ENCODE measurements at places on chromosomes 3 and 15.

DNA sequence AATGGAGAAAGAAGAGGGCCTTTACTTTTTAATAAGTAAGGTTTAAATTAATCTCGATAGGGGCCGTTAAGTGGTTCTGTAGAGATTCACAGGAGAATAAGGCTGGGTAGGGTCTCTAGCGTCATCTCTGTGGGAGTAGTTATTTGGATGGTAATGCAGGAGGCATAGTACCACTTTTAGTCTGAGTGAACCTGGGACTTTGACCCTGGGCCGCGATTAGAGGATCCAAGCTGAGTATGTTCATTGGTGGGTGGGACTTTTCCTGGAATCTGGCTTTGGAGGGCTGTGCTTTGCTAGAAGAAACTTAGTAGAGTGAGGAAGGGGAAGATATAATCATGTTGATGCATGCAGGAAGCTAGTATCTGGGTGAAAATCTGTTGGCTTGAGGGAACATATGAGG lies 4.0 kb downstream of the LPP start:
- DNase-seq = peak; percentile 3
- no peak overlapping the region for H3K27ac ChIP-seq
- H3K4me3 ChIP-seq = no peak overlapping the region
- no peaks in the 10 kb centered on the region for H3K36me3 ChIP-seq
- H3K4me1 ChIP-seq = peaks cover 8% of the 10 kb centered on the region

GRCh38 chr15:28983432-28984311 lies 97.9 kb downstream of the APBA2 start:
- H3K4me1 ChIP-seq = peaks cover 9% of the 10 kb centered on the region
- no peaks in the 10 kb centered on the region for H3K27me3 ChIP-seq
- H3K27ac ChIP-seq = no peak overlapping the region
- H3K4me3 ChIP-seq = no peak overlapping the region
- no peaks in the 10 kb centered on the region for H3K36me3 ChIP-seq

DNA sequence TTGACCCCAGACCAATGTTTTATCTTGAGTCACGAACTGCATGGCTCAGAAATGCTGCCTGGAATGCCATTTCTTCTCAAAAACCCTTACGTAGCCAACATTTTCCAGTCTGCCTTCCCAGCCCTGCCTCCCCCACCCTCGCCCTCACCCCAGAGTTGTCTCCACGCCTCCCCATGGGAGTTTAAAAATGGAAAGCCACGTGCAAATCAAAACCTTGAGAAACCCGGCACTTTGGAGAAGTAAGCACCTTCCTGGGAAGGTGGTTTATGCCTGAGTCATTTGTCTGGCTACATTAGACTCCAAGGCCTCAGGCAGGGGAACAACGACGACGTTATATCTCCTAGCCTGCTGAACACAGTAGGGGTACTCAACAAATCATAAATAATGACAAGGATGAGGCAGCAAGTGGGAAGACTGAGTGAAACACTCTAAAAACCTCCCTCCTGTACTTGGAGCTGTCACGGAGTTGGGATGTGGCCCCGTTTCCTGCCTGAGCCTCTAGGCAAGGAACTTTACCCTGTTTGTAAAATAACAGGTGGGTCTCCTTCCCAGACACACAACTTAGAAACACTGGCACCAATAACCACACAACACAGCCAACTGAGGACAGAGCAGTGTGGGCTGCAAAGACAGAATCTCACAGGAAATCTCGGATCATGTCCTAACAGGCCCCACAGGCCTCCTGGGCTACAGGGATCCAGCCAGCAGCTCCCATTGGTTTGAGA lies 179.1 kb downstream of the NTRK3 start:
- no peak overlapping the region for H3K4me3 ChIP-seq
- no peaks in the 10 kb centered on the region for H3K36me3 ChIP-seq
- no peaks in the 10 kb centered on the region for H3K27me3 ChIP-seq
- H3K27ac ChIP-seq = no peak overlapping the region
- peaks cover 10% of the 10 kb centered on the region for H3K4me1 ChIP-seq

- no peaks in the 10 kb centered on the region for H3K4me1 ChIP-seq
- DNase-seq = no peak
- H3K27ac ChIP-seq = no peak overlapping the region
Measured at GRCh38 chr3:53604232-53604631, 109.8 kb downstream of the CACNA1D start.

- no peak for DNase-seq
- H3K27me3 ChIP-seq = no peaks in the 10 kb centered on the region
- H3K4me3 ChIP-seq = no peak overlapping the region
- H3K27ac ChIP-seq = no peak overlapping the region
Measured at GRCh38 chr3:58999134-58999773, 50.6 kb downstream of the CFAP20DC start.

DNA sequence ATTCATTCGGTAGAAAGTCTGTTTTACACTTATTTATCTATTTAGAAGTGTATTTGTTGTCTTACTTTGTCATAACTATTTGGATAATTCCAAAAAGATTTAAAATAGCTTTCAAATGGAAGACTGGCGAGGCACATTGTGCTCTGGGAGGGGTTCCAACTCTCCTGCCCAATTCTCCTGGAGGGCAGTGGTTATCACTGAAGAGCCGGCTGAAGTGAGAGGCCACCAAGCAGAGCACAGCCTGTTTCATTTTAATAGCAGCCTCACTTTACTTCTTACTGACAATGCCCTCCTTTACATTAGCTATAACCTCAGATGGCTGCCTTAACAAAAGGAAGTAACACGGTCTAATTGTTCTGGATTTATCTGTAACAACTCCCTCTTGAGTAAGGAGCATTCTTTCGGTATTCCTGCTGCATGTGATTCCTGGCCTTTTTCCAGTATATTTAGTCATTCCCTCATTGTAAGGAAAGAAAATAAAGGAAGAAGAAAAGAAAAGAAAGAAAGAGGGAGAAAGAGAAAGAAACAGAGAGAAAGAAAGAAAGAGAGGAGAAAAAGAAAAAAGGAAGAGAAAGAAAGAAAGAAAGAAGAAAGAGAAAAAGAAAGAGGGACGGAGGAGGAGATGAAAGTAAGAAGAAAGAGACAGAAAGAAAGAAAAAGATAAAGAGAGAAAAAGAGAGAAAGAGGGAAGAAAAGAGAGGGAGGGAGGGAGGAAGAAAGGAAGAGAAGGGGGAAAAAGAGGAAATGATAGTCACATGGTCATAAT lies 339.8 kb upstream of the WNT5A start:
- no peaks in the 10 kb centered on the region for H3K36me3 ChIP-seq
- DNase-seq = no peak
- no peak overlapping the region for H3K27ac ChIP-seq
- H3K4me1 ChIP-seq = peaks cover under 1% of the 10 kb centered on the region
- no peak overlapping the region for H3K4me3 ChIP-seq
- H3K27me3 ChIP-seq = no peaks in the 10 kb centered on the region

- no peaks in the 10 kb centered on the region for H3K36me3 ChIP-seq
- H3K4me3 ChIP-seq = no peak overlapping the region
- H3K27me3 ChIP-seq = no peaks in the 10 kb centered on the region
- no peak overlapping the region for H3K27ac ChIP-seq
Measured at GRCh38 chr3:12198301-12198700, 39.6 kb upstream of the TIMP4 start.

GRCh38 chr3:178152031-178152806 lies 384.0 kb upstream of the KCNMB2 start:
- no peak overlapping the region for H3K4me3 ChIP-seq
- H3K4me1 ChIP-seq = no peaks in the 10 kb centered on the region
- no peak for DNase-seq
- no peaks in the 10 kb centered on the region for H3K27me3 ChIP-seq
- H3K27ac ChIP-seq = no peak overlapping the region

DNA sequence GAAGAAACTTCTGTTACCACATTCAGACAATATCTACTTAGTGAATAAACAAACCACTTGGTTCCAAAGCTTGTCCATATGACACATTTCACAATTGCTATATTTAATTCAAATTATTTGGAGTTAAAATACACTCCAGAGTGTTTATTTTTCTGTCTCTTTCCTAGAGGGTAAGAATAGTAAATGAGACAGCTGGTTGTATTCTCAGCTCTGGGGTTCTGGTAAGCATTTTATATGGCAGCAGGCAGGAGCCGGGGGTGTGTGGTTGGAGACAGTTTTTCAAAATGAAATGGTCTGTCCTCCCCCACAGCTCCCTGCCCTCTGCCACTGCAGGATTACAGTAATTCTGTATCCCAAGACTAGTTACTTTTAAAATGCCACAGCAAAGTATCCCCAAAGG lies 10.9 kb upstream of the SEC61A1 start:
- no peak overlapping the region for H3K27ac ChIP-seq
- H3K4me3 ChIP-seq = no peak overlapping the region
- H3K36me3 ChIP-seq = no peaks in the 10 kb centered on the region
- no peaks in the 10 kb centered on the region for H3K4me1 ChIP-seq

GRCh38 chr3:45795509-45795881 lies 841 bp downstream of the SLC6A20 start:
- H3K27ac ChIP-seq = no peak overlapping the region
- H3K27me3 ChIP-seq = peaks cover 26% of the 10 kb centered on the region
- DNase-seq = no peak
- peaks cover 5% of the 10 kb centered on the region for H3K4me1 ChIP-seq
- H3K36me3 ChIP-seq = no peaks in the 10 kb centered on the region

GRCh38 chr3:171829841-171830517 lies 13.2 kb upstream of the TMEM212 start:
- H3K36me3 ChIP-seq = no peaks in the 10 kb centered on the region
- no peaks in the 10 kb centered on the region for H3K27me3 ChIP-seq
- no peaks in the 10 kb centered on the region for H3K4me1 ChIP-seq
- peak; percentile 65 for DNase-seq

GRCh38 chr3:127634653-127635052 lies 5.7 kb downstream of the PODXL2 start:
- H3K27me3 ChIP-seq = peaks cover 6% of the 10 kb centered on the region
- H3K27ac ChIP-seq = no peak overlapping the region
- H3K4me3 ChIP-seq = no peak overlapping the region
- peak; percentile 26 for DNase-seq
- H3K36me3 ChIP-seq = no peaks in the 10 kb centered on the region
- peaks cover 9% of the 10 kb centered on the region for H3K4me1 ChIP-seq

- H3K27me3 ChIP-seq = no peaks in the 10 kb centered on the region
- no peaks in the 10 kb centered on the region for H3K36me3 ChIP-seq
- DNase-seq = peak; percentile 76
- H3K27ac ChIP-seq = no peak overlapping the region
- H3K4me1 ChIP-seq = no peaks in the 10 kb centered on the region
Measured at GRCh38 chr3:10459954-10460754, 45.2 kb downstream of the ATP2B2 start.

DNA sequence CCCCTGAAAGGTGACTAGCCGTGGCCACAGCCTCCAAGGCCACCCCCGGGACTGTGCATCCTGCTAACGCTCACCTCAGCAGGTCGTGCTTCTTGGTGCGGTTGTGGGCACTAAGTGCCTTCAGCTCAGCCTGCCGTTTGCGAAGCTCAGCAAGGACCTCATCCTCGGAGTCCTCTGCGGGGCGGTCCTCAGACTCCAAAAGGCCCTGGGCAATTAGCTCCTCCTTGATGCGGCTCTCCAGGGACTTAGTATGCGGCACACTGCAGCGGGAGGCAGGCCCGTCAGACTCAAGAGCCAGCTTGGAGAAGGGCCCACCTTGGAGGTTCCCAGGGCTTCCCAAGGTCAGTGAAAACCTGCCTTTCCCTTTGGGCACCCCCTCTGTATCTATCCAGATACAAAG lies 8.3 kb downstream of the TADA3 start:
- H3K4me3 ChIP-seq = no peak overlapping the region
- H3K4me1 ChIP-seq = no peaks in the 10 kb centered on the region
- DNase-seq = no peak

GRCh38 chr3:22969276-22969675 lies 233.9 kb upstream of the UBE2E2 start:
- no peaks in the 10 kb centered on the region for H3K4me1 ChIP-seq
- no peak overlapping the region for H3K4me3 ChIP-seq
- no peaks in the 10 kb centered on the region for H3K36me3 ChIP-seq
- no peaks in the 10 kb centered on the region for H3K27me3 ChIP-seq
- no peak overlapping the region for H3K27ac ChIP-seq
- DNase-seq = no peak

DNA sequence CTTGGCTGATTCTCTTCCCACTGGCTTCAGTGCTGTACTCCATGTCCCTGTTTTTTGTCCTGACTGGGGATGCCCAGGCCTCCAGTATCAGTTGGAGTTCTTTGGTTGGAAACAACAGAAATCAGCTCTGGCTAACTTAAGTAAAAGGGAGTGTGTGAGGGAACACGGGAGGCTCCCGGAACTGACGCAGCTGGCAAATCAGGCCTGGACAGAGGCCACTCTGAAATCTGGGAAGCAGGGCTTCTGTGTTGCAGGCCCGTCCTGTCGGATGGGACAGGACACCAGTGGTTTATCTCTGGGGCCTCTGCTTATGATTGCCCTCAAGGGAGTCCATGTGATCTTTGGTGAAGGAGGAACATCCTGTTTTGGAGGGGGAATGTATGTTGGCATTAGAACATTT lies 124.3 kb downstream of the CHCHD6 start:
- H3K27ac ChIP-seq = no peak overlapping the region
- H3K4me3 ChIP-seq = no peak overlapping the region
- no peaks in the 10 kb centered on the region for H3K27me3 ChIP-seq
- H3K36me3 ChIP-seq = no peaks in the 10 kb centered on the region

DNA sequence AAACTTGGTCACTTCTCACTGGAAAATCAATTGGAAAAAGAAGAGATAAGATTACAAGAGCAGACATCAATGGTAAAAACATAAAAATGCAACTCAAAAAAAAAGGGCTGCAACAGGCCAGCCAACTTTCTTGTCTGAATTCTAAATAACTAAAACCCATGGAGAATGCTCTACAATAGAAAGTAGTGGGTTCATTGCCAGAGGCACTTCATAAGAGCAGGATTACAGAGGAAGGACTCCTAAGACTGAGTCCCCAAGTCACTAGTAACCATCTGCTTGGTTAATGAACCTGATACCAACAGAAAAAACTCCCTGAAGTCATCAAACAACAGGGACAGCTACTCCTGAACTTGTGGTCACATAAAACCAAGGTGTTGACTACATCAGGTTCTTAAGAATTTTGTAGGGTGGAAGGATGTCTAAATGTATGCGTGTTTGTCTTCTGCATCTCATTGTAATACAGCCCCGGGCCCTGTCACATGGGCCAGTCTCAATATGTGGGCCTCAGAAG lies 148.6 kb downstream of the IMPG2 start:
- no peak overlapping the region for H3K27ac ChIP-seq
- H3K4me1 ChIP-seq = no peaks in the 10 kb centered on the region
- no peak overlapping the region for H3K4me3 ChIP-seq
- H3K36me3 ChIP-seq = no peaks in the 10 kb centered on the region

GRCh38 chr3:195060531-195061291 lies 210.2 kb downstream of the XXYLT1 start:
- no peaks in the 10 kb centered on the region for H3K4me1 ChIP-seq
- H3K36me3 ChIP-seq = no peaks in the 10 kb centered on the region
- H3K27me3 ChIP-seq = no peaks in the 10 kb centered on the region
- no peak for DNase-seq
- H3K4me3 ChIP-seq = no peak overlapping the region

Measured in trophoblast cell (in vitro differentiated cells and primary cell).